ENCODE measurements at places on chromosomes 7 and 10.
A peak's percentile ranks its signal among the peaks of the same experiment; 100 is the strongest.

GRCh38 chr10:87960230-87960629, 96.8 kb downstream of the PTEN start:
- no peak for DNase-seq

DNA sequence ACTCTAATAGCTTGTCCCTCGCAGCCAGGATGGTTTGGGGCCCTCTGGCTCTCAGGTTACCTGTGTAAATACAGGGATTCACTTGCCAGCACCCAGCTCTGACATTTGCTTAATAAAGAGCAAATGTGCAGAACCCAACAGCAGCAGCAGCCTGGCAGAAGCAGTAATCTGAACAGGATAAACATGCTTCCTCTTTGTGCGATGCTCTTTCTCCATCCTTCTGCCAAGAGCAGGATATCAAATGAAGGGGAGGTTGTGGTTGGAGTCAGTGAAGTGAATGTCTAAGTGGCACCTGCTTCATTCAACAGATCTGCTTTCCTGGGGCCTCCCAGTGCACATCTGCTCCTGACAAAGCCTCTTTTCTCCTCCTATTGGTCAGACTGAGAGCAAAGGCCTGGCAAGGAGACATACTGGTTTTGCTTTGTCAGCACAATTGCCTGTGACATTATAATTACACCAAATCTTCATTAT, 130.3 kb downstream of the NRF1 start:
- DNase-seq = no peak

DNA sequence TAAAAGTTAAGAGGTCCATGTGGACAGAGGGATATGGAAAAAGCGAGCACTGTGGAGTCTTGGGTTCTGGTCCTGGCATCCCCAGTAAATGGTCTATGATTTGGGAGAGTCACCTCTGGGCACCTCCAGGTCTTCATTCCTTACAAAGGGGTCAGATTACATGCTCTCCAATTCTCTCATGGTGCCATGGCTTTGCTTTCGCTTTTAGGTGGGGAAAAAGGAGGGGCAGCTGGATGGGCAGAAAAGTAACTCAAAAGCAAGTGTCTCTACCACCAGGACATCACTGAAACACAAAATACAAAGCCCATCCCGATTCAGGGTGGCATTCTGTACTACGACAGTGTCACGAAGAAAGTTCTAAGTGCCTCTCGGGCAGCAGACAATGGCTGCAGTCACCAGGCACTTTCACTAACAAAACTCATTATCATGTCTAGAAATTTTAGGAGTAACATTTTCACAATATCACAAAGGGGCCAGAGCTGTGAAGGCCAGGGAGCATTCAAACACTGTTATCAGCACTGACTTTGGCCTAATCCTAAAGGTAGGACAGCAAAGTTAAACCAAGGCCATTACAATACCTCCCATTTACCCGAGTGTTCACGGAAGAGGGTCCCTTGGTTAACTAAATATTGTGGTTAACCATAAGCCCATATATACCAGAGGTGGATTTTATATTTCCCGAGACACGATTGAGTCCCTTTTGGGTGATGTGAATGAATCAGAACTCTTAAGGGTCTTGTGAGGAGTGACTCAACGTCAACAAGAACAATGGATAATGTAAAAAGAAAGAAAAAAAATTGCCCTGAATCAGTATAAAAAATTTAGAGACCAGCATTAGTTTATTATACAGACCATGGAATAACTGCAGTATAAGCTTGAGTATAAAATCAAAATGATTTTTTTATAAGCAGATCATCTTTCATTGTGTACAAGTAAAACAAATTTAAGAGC, 2.5 kb downstream of the PSAP start:
- DNase-seq = no peak

GRCh38 chr10:43684292-43684559, 35.5 kb upstream of the ZNF32 start:
- no peak for DNase-seq

DNA sequence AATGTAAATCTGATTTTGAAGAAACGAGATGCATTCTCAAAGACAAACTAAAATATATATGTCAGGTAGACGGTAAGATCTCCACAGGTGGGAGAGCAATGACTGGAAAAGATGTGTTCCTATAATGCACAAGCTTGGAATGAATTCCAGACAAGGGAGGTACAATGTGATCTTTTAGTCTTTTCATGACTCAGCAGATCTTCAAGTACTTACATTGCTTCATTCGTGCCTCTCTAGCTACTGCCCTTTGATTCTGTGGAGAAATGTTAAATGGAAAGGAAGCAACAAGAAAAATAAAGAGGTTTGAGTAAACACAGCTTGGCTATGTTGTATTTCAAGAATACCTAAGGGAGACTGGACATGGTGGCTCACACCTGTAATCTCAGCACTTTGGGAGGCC, 106.6 kb downstream of the GAD2 start:
- no peak for DNase-seq

GRCh38 chr7:3862774-3863173, 561.7 kb downstream of the SDK1 start:
- no peak for DNase-seq

GRCh38 chr7:78493401-78493800, 694.8 kb downstream of the PHTF2 start:
- no peak for DNase-seq

DNA sequence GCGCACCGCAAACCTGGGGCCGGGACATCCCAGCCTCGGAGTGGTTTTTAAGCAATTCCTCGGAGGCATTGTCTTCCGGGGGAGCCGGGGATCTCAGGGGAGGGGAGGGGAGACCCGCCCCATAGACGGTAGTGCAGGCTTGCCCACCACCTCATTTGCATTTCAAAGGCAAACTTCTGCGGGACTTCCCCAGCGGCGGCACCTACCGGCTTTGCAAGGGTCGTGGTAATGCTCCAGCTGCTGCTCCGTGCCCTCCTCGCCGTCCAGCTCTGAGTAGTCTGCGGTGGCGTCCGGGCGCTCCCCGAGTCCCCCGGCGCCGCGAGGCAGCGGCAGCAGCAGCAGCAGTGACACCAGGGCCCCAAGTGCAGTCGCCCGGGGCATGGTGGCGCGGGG, 425 bp downstream of the TLL2 start:
- peak; percentile 56 for DNase-seq

DNA sequence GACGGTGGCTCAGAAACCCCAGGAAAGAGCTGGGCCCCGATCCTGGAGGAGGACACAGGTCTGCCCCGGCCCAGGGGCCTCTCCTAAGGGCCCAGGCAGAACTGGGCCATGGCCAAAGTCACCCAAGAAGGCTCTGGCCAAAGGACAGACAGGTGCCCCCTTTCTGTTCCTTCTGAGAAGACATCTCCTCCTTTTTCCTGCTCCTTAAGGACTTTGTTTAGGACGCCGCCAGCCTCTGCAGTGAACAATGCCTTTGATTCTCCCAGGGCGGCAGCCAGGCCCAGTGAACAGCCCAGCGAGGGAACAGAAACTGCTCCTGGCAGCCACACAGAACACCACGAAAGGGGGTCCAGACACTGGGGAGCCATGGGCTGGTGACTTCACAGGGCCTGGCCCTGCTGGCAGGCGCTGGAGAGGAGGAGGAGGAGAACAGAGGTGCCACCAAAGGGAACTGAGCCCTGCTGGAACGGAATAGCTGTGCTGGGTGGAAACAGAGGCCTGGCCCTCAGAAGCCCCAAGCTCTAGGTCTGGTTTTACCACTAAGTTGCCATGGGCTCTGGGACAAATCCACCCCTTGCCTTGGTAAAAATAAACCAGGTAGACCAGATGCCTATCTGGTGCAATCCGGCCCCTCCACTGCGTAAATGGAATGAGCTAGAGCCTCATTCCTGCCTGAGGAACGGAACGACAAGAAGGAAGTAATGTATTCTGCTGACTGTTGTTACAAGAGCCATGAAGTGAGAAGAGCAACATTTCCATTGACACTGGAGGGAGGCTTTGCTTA, 163.3 kb upstream of the RHEB start:
- no peak for DNase-seq

DNA sequence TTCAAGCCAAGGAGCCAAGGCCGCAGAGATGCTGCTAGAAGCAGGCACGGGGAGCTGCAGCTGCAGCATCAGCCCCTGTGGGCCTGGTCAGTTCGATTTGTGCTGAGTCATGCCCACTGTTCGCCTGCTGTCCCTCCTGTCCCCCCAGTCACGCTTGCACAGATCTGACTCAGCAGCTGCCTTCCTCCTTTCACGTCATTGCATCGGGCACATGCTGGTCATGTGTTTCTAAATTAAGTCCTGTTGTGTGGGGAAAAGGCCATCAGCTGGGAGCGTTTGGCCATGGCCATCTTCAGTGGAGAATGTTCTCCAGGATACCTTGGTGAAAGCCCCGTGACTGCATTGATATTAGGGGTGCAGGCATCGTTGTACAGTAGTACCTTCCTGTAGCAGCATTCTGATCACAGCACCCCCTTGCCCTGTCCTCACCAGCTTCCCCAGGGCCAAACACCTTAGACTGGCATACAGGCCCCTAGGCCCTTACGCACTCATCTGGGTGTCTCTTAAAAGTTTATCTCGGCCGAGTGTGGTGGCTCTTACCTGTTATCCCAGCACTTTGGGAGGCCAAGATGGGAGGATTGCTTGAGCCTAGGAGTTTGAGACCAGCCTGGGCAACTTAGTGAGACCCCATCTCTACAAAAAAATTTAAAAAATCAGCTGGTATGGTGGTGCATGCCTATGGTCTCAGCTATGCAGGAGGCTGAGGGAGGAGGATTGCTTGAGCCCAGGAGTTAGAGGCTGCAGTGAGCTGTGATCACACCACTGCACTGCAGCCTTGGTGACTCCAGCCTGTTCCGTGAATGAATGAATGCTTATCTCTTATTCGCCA, 23.2 kb downstream of the POR start:
- DNase-seq = no peak

- DNase-seq = peak; percentile 83
These were observed 154.1 kb upstream of the AHR start for GRCh38 chr7:17144322-17144721.

DNA sequence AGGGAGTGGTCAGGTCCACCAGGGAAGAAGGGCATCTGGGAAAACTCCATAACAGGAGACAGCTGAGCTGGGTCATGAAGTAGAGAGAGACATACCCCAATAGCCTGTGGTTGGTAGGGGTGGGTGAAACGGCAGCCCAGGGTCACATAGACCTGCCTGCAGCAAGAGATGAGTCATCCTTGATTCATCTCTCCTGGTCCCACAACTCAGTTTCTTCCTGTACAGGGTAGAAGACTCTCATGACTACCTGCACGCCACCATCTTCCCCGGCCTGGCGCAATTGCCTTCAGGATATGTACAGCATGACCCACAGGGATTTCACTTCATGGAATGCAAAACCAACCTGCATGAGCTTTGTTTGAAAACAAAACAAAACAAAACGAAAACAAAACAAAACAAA, 45.1 kb upstream of the ADAM12 start:
- no peak for DNase-seq

GRCh38 chr10:26573674-26574073, 123.8 kb upstream of the PDSS1 start:
- no peak for DNase-seq

DNA sequence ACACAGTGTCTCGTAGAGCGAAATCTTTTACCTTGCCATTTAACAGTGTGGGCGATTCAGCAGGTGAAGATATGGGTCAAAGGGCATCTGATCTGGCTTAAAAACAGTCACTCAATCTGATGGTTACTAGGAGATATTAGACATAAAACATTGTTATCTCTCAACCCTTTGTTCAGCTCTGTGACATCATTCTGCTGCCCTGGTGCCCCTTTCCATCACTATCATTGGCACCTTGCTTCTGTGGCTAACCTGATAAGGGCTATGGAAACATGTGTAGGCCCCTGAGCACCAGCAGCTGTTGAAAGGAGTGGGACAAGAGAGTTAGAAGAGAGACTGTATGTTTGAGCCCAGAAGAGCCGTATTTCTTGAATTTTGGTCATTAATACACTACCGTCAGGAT, 650.3 kb downstream of the PHTF2 start:
- no peak for DNase-seq

DNA sequence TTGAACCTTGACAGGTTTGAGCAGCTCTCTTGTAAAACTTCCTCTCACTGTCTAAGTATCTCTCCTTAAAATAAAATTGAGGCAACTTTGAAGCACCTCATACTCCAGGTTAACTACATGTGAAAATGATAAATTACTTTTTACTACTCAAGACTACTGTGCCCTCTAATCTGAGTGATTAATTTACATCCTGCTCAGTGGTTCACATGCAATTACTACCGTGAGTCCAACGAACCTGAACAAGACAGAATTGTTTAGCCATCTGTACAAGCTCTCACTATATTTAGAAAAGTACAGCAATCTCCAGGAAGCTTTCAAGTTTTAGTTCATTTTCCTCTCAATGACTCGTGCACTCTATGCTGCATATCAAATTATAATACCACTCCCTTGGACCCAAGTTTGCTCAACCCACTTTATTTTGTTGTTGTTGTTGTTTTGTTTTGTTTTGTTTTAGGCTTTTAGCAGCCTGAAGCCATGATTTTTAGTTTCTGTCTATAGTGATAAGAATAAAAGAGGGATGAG, 21.2 kb downstream of the PDE1C start:
- DNase-seq = no peak

DNA sequence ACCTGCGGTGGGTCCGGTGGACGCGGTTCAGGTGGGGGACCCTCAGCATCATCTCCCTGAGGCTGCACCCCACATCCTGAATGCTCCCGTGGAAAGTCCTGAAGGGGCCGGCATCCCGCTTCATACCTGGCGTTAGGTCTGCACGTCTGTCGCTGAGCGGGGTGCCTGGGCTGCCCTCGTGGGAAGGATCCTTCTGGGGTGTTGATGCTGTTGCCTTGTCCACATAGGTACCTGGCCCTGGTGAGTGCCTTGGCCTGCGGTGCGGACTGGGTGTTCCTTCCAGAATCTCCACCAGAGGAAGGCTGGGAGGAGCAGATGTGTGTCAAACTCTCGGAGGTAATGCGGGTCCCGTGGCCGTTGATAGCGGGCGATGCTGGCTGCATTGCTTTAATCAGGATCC, 37.8 kb downstream of the PFKP start:
- DNase-seq = no peak

DNA sequence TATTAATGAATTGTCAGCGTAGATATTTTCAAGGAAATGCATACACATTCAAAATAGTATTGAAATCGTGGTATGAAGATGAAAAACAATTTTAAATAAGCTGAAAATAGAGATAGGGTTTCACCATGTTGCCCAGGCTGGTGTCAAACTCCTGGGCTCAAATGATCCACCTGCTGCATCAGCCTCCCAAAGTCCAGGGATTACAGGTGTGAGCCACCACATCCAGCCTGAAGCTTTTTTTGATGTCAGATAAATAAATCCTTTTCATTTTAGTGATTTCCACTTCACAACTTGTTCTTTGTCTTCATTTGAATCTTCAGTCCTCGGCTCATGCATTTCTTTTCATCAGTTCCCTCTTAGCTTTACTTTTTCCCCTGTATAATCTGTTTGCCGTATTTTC, 4.6 kb downstream of the CDK13 start:
- DNase-seq = no peak

- DNase-seq = no peak
These were observed 38.2 kb downstream of the PROSER2 start for GRCh38 chr10:11861341-11861740.
